ENCODE measurements at places on chromosomes 3 and 15.

DNA sequence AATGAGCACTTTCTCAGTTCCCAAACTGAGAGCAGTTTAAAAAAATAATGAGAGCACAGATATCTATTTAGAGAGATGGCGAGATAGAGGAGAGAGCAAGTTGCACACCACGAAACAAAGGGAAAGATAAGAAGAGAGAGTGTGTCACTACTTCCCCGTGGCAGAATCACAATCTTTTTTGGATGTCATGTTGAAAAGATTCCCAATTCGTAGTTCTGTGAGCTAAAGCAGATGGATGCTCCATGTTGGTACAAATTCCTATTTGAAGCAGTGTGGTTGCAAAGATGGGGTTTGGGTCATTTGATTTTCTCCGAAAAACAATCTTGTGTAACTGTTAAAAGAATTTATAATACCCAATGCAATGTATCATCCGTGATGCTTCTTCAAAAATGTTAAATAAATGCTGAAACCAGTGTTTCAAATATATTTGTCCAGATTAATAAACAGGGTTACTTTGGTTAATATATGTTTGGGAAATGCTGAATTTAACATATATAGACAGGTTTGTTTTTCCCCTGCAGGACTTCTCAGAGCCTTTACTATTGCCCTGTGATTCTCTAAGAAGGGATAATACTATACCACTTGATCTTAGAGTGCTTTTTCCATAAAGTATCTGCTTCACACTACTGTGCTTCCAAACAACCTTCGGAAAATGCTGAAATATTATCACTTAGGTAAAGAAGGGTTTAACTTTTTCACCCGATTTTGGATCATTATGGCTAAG is 128.5 kb downstream of the MDFIC2 start:
- DNase-seq, result no peak

- no peak for DNase-seq
Observed at GRCh38 chr3:9343115-9343514, 19.7 kb upstream of the THUMPD3 start.

GRCh38 chr3:23325466-23326065 is 122.4 kb downstream of the UBE2E2 start:
- DNase-seq, result no peak

GRCh38 chr3:105166893-105167292 is 199.8 kb upstream of the ALCAM start:
- DNase-seq, result no peak

DNA sequence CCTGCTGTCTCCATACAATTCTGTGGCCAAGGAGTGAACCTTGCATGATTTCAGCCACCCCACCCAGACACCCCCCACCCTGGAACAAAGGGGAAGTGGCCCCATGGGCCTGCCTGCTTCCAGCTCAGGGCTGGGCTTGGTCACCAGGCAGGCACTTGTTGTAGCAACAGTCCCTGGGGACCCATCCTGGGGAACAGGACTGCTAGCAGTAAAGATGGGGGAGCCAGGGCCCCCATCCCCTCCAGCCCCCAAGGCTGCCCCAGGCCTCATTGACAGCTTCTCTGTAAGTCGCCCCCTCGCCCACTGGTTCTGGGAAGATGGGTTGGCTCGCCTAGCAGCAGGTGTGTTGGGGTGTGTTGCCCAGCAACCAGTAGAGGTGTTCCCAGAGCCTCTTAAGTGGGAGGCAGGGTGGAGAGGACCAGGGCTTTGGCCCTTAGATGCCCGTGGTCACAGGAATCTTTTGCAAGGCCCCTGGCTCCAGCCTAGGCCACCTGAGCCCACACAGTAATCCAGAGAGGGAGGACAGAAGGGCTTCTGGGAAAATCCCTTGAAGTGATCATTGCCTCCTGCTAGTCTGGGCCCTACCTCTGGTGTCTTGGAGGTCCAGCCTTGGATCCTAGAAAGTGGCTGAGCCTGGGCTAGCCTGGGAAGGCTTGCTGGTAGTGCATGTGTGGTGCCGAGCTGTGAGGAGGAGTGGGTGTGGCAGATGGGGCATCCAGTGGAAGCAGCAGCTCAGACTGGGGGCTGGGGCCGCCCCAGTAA is 48.9 kb downstream of the CYP11A1 start:
- no peak for DNase-seq

DNA sequence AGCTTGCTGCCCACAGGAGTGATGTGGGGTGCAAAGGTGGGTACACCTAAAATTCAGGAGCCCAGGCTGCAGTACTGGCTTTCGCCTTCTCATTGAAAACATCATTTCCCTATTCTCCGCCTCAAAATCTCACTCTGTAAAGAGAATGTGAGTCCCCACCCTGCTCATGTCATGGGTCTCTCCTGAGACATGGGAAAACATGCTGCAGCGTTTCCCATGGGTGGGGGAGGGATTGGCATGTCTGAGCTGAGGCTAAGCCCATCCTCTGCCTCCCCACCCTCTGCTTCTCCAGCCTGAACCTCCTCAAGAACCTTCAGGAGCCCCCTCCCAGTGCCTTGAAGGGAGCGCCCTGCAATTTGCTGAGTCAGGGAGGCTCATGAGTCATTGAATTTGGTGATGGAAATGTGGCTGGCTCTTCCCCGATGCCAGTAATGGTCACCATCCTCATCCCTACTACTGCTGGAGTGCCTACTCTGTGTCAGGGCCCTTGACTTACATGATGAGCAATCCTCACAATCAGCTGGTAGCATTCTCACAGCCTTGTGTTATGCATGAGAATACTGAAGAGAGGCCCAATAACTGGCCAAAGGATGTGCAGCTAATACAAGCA is 28.8 kb downstream of the WNT5A start:
- DNase-seq, result no peak

GRCh38 chr3:14031271-14031670 is 93.4 kb downstream of the CHCHD4 start:
- no peak for DNase-seq

DNA sequence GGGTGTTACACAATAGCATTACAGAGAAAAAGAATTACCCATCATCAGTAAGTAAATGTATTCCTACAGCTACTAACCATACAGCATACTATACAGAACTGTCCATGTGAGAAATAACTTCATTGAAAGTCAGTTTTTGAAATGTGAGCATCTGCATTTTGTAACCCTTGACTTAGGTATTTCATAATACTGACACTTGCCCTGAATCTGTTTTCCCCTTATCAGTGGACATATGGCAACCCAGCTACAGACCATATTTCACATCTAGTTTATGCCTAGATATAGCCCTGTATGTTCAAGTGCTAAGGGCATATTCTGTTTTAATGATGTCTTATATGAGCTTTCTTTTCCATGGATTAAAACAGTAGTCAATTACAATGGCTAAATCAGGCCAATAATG is 297.6 kb downstream of the TBC1D5 start:
- no peak for DNase-seq

DNA sequence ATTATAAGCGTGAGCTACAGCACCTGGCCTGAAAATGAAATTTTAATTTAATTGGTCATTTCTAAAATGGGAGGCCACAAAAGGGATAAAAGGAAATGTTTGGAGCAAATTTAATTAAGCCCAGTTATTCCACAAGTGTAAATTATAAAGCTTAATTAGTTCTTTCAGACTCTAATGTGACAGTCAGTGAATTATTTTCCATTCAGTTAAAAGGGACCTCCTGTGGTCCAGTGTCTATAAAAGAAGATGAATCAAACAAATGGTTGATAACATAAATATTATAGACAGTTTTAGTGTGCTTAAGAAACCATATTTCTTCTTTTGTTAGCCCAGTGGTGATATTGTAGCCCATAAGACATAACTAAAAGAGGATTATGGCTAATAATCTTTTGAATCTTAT is 66.4 kb downstream of the CNOT10 start:
- no peak for DNase-seq

GRCh38 chr3:135633078-135633477 is 332.4 kb upstream of the PPP2R3A start:
- no peak for DNase-seq
